T-cell (primary cell): ENCODE measurements at places on chromosomes 7 and 10.

DNA sequence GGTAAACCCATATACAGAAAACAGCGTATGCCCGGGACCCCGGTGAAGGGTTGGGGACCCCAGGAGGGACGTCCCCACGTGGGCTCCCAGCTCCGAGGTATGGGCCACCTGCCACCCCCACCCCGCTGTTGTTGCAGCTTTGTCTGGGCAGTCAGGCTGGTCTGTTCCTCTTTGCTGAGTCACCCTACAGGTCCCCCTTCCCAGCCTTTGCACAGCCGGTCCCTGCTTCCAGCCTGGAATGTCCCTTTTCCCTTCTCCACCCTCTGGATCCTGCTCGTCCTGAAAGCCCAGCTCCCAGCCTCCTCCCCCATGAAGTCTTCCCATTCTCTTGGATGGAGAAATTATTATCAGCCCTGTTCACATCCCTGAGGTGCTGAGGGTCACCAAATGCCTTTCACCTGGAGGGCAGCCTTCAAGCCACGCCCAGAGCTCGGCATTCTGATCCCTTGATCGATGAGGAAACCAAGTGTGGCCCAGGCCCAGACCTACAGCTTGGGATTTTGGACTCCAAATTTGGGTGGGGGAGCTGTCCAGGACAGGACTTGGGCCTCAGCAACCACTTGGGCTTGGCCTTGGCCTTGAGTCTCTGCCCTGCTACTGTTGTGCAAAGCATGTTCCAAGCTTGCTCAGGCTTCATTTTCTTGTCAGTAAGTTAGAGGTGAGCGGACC lies 2.6 kb downstream of the CLDN4 start:
- DNase-seq = no peak

- DNase-seq = no peak
Measured at GRCh38 chr10:117413928-117414618, 38.8 kb upstream of the PDZD8 start.

- DNase-seq = no peak
Measured at GRCh38 chr7:146768957-146769356, 652.4 kb downstream of the CNTNAP2 start.

- no peak for DNase-seq
Measured at GRCh38 chr7:53205006-53205405, 169.6 kb downstream of the POM121L12 start.

- no peak for DNase-seq
Measured at GRCh38 chr10:131567279-131568162, 256.0 kb upstream of the TCERG1L start.

DNA sequence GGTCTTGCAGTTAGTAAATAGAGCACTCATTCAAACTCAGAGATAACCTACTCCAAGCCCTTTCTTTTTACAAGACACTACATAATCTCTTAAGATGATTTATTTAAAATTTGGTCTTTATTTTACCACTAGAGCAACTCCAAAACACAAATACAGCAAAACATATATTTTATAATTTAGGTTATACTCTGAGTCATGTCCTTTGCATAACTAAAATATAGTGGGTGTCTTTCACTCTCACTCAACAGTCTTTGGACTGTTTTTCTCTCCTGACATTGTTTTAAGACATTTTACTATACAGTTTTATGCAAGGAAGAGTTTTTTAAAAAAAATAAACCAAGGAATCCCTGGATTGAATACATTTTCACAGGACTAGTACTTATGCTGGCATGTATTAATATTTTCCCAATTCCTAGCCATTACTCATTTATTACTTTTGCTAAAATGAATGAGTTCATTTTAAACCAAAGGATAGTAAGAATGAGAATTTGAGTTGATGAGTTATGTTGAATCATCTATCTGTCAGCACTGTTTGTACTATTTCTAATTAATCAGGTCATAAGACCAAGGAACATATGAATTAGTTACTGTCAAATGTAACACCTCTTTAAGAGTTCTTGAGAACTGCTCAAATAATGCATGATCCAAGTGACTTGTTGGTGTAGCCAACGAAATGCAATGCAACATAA lies 303.1 kb upstream of the FZD1 start:
- no peak for DNase-seq

GRCh38 chr10:116704926-116705325 lies 37.4 kb downstream of the HSPA12A start:
- DNase-seq = no peak

DNA sequence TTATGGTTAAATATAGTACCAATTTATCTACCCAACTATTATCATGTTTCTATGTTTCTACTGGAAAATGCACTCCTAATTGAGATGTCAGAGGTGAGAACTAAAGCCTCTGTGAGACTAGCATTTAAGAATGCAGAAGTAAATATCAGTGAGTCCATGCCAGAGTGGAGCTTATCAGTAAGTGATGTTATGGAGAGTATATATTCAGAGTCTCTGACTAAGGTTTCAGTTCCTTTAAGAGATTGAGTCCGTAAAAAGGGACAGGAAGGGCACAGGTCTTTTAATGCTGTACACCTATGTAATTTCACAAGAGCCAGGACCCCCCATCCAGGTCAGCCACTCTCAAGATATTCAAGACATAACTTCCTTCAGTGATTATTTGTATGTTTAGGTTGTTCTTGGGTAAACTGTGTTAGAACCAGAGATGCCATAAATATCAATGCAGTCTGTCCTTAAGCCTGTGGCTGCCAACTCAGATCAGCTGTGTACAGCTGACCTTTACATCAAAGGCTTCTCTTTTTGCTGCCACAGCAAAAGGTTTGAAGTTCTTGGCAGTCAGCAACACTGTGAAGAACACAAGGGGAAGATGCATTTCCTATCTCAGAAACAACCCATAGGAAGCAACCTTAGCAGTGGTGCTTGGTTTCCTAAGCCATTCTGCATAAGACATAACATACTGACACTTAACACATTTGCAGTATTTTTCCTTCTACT lies 244.8 kb downstream of the BICC1 start:
- DNase-seq = no peak

GRCh38 chr7:73933091-73933490 lies 72.1 kb downstream of the TMEM270 start:
- no peak for DNase-seq

GRCh38 chr7:107408349-107408748 lies 61.5 kb upstream of the GPR22 start:
- no peak for DNase-seq

DNA sequence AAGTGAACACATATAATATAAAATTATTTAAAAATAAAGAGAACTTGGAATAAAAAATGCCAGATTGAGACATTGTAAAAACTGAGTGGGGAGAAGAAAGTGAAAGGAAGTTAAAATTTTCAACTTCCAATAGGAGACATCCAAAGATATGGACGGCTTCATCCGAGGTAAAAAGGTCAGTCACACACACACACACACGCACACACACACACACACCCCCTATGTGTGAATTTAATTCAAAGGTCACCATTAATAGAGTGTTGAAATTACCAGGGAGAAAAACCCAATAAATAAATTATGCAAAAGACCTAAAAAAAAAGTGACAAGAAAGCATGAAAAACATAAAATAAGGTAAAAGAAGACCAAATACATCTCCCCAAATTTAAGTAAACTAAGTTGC lies 131.0 kb upstream of the DNAJB12 start:
- DNase-seq = no peak
